Non-pigmented ciliary epithelial cell (primary cell): ENCODE measurements at places on chromosomes 12 and 14.
A peak's percentile ranks its signal among the peaks of the same experiment; 100 is the strongest.

DNA sequence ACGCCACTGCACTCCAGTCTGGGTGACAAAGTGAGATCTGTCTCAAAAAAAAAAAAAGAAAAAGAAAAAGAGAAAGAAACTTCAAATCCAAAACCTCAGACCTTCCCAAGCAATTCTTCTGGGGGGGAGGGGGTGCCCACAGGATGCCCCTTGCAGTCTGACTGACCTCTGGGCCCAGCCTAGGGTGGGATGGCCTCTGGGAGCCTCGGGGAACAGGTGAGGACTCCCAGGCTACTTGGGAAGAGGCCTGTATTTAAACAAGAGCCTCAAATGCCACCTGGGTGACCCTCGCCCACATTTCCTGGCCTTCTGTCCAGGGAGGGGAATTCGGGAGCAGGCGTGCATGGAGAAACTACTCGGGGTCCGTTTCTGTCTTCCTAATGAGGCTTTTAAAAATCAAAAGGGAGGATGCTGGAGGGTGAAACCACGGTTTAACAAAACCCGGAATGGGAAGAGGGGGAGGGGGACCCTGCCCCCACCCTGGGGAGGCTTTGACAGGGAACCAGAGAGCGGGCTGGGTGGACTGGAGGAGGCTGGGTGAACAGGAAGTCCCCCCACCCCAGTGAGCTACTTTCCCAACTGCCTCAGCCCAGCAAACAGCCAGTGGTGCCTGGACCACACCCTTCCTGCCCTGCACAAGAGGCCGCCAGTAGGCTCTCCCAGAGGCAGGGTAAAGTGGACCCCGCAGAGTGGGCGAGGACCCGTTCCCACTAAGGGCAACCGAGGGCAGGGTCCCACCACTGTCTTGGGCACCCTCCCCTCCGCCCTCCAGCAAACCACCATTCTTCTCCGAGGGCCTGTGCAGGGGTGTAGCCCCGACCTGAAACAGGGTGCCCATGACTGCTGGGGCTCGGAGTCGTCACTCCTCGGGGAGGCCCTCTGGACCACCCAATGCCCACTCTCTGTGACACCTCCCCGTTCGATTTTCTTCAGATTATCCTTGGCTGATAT, 1.5 kb upstream of the FBRSL1 start:
- no peak for DNase-seq

DNA sequence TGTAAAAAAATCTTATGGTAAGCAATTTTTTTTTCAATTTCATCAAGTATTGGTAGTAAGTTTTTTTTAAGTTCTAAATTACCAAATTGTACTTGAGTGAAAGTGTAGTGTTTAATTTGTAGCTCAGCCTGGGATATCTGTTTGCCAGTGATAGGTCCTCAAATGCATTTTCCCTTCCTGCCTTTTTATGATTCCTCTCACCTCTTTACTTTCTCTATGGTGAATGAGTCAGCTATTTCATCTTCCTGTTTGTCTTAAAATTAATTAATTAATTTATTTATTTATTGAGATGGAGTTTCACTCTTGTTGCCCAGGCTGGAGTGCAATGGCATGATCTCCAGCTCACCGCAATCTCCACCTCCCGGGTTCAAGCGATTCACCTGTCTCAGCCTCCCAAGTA, 10.6 kb downstream of the SRP54 start:
- no peak for DNase-seq

- DNase-seq = no peak
Observed at GRCh38 chr12:38610808-38611350, 294.3 kb downstream of the ALG10B start.

- no peak for DNase-seq
Observed at GRCh38 chr12:6956021-6956727, 5.0 kb downstream of the PTPN6 start.

GRCh38 chr14:74784634-74785033, 21.5 kb downstream of the YLPM1 start:
- no peak for DNase-seq

DNA sequence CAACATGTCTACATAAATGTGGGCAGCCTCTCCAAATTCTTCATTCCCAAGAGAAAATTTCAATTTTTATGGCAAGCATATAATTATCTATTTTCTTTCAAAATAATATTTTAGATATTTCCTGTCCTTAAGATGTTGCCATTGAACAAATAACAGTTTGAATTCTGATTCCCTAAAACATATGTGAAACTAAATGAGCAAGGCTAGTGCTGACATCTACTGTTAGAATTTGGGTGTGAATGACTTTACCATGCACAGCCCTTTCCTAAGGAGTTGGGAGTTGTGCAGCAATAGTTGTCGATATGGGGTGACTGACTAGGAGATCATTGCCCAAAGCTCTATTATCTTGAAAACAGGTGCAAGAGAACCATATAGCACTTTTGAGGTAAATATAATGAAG, 108.2 kb upstream of the SLC38A4 start:
- DNase-seq = no peak

DNA sequence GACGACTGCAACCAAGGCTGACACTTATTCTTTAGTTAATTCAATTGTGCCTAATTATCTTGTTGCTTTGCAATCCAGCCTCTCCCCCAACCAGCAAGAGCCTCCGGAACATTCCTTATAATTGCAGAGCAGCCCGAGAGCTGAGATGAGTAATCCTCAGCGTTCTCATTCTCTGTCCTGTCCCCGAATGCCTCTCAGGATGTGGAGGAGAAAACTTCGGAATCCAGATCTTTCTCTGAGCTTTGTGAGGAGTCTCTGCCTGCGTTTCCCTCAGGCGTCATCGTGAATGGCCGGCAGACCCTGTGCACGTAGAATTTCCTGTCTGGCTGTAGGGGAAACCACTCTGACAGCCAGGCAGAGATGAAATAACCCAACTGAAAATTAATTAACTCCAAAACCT, 160.5 kb upstream of the DIO3 start:
- DNase-seq = peak; percentile 26

DNA sequence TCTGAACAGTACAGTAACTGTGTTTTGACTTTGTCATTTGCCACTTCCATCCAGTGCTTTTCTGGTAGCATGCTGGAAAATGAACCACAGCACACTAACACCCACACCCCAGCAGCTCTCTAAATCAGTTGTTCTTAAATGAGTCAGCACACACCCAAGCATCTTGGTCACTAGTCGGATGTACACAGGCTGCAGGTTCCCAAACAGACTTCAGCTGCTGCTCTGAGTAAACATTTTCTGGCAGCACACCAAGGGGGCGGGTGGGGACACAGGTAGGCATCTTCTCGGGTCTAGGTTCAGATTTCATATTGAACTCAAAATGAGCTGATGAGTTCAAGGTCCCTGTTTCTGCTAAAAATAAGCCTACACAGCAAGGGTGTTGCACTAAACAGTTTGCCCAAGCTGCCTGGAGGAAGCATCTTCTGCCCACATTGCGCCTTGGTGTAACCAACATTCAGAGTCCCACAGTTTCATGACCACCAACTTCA, 39.8 kb downstream of the IFNG start:
- DNase-seq = no peak
